ENCODE measurements at places on chromosomes 6 and 20. TPM values are rescaled to one million over a fixed set of nuclear protein-coding genes. Genes with fewer than 3 reads are reported as not detected.

DNA sequence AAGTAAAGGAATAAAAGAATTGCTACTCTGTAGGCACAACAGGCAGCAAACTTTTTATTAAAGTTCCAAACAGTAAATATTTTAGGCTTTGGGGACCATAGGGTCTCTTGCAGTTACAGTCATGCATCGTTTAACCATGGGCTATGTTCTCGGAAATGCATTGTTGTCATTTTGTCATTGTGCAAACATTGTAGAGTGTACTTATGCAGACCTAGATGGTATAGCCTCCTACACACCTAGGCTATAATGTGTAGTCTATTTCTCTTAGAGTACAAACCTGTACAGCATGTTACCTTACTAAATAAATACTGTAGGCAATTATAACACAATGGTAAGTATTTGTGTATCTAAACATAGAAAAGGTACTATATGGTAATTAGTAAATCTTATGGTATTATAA, 54.7 kb downstream of the CDS2 start:
- no peak overlapping the region for H3K27ac ChIP-seq
- no peaks in the 10 kb centered on the region for H3K27me3 ChIP-seq
- DNase-seq: no peak
- H3K4me1 ChIP-seq: peaks cover 8% of the 10 kb centered on the region
- no peaks in the 10 kb centered on the region for H3K36me3 ChIP-seq
- H3K4me3 ChIP-seq: no peak overlapping the region

- no peaks in the 10 kb centered on the region for H3K4me1 ChIP-seq
- no peak for DNase-seq
- no peaks in the 10 kb centered on the region for H3K27me3 ChIP-seq
- no peak overlapping the region for H3K4me3 ChIP-seq
Observed at GRCh38 chr6:6328451-6328850, 8.0 kb upstream of the F13A1 start.

DNA sequence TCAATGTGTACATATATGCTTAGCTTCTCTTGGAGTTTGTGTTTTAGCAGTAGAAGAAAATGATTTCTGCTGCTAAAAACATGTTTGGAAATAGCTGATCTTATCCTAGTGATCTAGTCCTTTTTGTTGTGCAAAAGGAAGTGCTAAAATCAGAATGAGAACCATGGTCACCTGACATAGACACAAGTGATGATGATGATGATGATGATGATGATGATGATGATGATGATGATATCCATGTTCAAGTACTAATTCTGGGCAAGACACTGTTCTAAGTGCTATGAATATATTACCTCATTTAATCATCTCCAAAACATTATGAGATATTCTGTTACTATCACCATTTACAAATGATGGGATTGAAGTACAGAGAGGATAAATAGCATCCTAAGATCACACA, 79.8 kb downstream of the ANKEF1 start:
- no peaks in the 10 kb centered on the region for H3K27me3 ChIP-seq
- H3K4me1 ChIP-seq: peaks cover 5% of the 10 kb centered on the region
- no peak overlapping the region for H3K4me3 ChIP-seq
- H3K27ac ChIP-seq: no peak overlapping the region
- no peak for DNase-seq

- H3K4me3 ChIP-seq: no peak overlapping the region
- H3K4me1 ChIP-seq: peaks cover 4% of the 10 kb centered on the region
- H3K36me3 ChIP-seq: no peaks in the 10 kb centered on the region
- H3K27me3 ChIP-seq: no peaks in the 10 kb centered on the region
Observed at GRCh38 chr20:48489046-48489463, 338.7 kb downstream of the PREX1 start.

DNA sequence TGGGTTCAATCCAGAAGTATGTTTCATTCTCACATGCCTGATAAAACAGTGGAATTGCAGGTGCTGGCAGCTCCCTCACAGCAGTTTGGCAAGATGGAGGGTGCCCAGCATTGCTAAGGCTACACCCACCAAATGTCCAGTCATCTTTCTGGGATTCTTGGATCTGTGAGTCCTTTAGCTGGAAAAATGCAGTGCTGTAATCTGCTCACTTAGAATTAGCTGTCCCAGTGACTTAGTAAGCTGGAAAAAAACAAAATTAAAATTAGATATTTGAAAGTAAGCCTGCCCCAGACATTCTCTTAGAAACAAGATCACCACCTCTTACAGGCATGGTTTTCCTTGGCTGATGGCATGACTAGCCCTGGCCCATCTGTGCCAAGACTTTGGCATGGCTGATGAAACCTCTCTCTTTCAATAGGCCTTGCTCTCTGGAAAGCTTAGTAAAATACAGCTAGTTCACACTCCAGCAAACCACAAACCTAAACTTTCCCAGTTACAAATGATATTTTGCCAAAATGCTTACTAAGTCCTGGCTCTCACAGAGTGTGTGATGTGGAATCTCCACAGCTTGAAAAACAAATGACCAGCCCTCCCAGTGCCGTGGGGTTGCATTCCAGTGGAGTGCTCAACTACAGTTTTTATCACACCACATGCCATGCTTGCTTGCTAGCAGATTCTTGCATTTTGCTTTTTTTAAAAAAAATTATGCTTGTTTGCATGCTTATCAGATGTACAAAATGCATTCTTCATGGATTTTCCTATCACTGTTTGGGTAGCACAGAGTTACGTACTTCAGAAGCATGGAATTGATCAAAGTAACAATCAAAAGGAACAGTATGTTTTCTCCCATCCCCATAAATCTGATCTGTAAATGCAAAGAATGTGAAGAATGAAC, 261.5 kb downstream of the EYA4 start:
- H3K4me3 ChIP-seq: no peak overlapping the region
- no peaks in the 10 kb centered on the region for H3K36me3 ChIP-seq
- DNase-seq: no peak
- H3K27ac ChIP-seq: no peak overlapping the region

- no peak overlapping the region for H3K4me3 ChIP-seq
- H3K36me3 ChIP-seq: no peaks in the 10 kb centered on the region
- H3K27ac ChIP-seq: no peak overlapping the region
- H3K27me3 ChIP-seq: no peaks in the 10 kb centered on the region
- no peak for DNase-seq
- H3K4me1 ChIP-seq: peaks cover 7% of the 10 kb centered on the region
Observed at GRCh38 chr20:10369723-10370090, 64.3 kb downstream of the MKKS start.

- no peaks in the 10 kb centered on the region for H3K27me3 ChIP-seq
- DNase-seq: no peak
- H3K4me3 ChIP-seq: no peak overlapping the region
- no peaks in the 10 kb centered on the region for H3K36me3 ChIP-seq
Observed at GRCh38 chr6:82711971-82712370, 348.4 kb downstream of the TPBG start.

- no peak overlapping the region for H3K4me3 ChIP-seq
- no peaks in the 10 kb centered on the region for H3K4me1 ChIP-seq
- DNase-seq: no peak
- H3K27ac ChIP-seq: no peak overlapping the region
Observed at GRCh38 chr6:110731196-110731595, 84.1 kb downstream of the CDK19 start.

DNA sequence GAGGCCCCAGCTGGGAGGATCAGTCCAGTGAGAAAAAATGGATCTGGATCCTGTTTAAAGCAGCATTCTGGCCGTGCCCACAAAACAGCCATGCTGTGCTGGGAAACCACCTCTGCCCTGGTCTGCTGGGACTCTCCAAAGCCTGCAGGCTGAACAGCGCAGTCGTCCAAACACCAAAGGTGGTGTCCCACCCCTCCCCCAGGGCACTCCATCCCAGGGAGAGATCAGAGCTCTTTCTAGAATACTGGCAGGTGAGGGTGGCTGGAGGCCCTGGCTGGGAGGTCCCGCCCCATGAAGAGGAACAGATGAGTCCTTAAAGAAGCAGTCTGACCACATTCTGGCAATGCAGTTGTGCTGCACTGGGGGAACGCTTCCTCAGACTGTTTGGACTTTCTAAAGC, 84.6 kb downstream of the MRAP2 start:
- no peaks in the 10 kb centered on the region for H3K27me3 ChIP-seq
- no peak overlapping the region for H3K27ac ChIP-seq
- no peaks in the 10 kb centered on the region for H3K36me3 ChIP-seq
- no peaks in the 10 kb centered on the region for H3K4me1 ChIP-seq
- no peak for DNase-seq
- no peak overlapping the region for H3K4me3 ChIP-seq

DNA sequence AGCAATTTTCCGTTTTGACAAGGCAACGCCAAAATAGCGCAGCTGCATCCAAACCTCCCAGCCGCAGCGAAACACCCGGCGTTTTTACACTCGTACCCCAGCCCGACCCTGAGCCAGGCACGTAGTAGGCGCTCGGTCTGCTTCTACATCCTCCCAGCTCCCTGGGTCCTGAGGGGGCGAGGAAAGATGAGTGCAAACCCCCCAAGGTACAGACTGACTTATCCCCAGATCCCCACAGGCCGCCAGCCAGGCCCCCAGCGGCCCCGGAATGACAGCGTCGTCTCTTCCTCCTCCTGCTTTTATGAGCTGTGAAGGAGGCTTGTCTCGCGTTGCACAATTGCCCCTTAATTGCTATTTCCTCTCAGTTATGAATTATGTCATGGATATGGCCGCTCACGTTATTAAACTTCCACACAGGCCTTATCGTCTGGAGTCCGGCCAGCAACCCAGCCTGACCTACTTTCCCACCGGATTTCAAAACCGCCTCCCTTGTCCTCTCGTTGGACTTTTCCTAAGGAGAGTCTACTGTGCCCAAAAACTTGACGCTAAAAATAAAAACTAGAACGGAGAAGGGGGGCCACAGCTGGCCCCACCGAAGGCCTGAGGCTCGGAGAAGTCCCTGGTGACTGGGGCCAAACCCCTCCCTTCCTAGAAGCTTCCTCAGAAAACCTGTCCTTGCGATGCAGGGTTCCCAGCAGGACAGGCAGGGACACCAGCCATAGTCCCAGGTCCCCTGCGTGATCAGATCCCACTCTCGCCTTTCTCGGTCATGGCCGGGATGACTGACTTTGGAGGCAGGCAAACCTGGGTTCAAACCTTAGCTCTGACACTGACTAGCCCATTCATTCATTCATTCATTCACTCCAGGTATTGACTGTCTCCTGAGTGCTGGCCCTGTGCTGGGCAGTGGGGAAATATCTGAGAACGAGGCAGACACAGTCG, 130.9 kb upstream of the PTPN1 start:
- no peaks in the 10 kb centered on the region for H3K36me3 ChIP-seq
- peaks cover 30% of the 10 kb centered on the region for H3K4me1 ChIP-seq
- peak overlapping the region; percentile 76 for H3K27ac ChIP-seq

DNA sequence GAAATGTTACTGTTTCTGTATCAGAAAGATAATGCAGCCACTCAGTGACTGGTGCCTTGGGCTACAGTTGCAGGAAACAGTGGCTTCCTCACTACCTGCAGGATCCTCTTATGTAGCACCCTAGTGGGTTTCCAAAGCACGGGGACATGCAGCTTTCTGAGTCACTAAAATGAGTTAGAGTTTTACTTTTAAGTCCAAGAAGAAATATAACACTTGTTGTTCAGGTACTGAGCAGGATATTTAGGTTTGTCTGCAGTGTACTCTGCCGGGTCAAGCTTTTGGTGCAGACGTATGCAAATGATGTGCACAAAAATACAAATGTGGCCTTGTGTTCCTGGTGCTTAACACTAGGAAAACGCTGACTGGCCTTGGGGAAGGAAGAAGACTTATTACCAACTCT, 22.0 kb downstream of the ACSS1 start:
- peak; percentile 47 for DNase-seq
- no peaks in the 10 kb centered on the region for H3K27me3 ChIP-seq
- peaks cover 98% of the 10 kb centered on the region for H3K4me1 ChIP-seq
- no peak overlapping the region for H3K4me3 ChIP-seq

- H3K4me3 ChIP-seq: no peak overlapping the region
- no peaks in the 10 kb centered on the region for H3K36me3 ChIP-seq
- H3K27ac ChIP-seq: no peak overlapping the region
- H3K27me3 ChIP-seq: no peaks in the 10 kb centered on the region
Observed at GRCh38 chr6:140670021-140670420, 1295.6 kb upstream of the CITED2 start.

GRCh38 chr6:119312875-119313338, 36.7 kb downstream of the MAN1A1 start:
- no peaks in the 10 kb centered on the region for H3K27me3 ChIP-seq
- H3K27ac ChIP-seq: no peak overlapping the region
- no peak for DNase-seq

- H3K36me3 ChIP-seq: no peaks in the 10 kb centered on the region
- no peak for DNase-seq
- H3K27ac ChIP-seq: no peak overlapping the region
- no peaks in the 10 kb centered on the region for H3K27me3 ChIP-seq
- H3K4me1 ChIP-seq: no peaks in the 10 kb centered on the region
- H3K4me3 ChIP-seq: no peak overlapping the region
Observed at GRCh38 chr20:57579898-57580447, 19.1 kb downstream of the PCK1 start.

- H3K4me3 ChIP-seq: no peak overlapping the region
- no peaks in the 10 kb centered on the region for H3K27me3 ChIP-seq
- no peaks in the 10 kb centered on the region for H3K4me1 ChIP-seq
- no peak for DNase-seq
- no peak overlapping the region for H3K27ac ChIP-seq
- no peaks in the 10 kb centered on the region for H3K36me3 ChIP-seq
Observed at GRCh38 chr6:43891072-43891870, 121.3 kb downstream of the VEGFA start.

- H3K4me1 ChIP-seq: peaks cover 7% of the 10 kb centered on the region
- no peak overlapping the region for H3K4me3 ChIP-seq
- H3K36me3 ChIP-seq: no peaks in the 10 kb centered on the region
Observed at GRCh38 chr20:33526769-33527168, 36.9 kb downstream of the CBFA2T2 start.

GABRR2 gene
- not detected for total RNA-seq

GJA1 gene
- 64.0 TPM for total RNA-seq

MUC22 gene
- total RNA-seq: 0.87 TPM

UBD gene
- not detected for total RNA-seq

SLC25A27 gene
- 81.8 TPM for total RNA-seq

BPIFB4 gene
- 1.1 TPM for total RNA-seq

XRN2 gene
- total RNA-seq: 55.4 TPM

RSPO4 gene
- total RNA-seq: 2.2 TPM

ECT2L gene
- total RNA-seq: 0.19 TPM

MUCL3 gene
- total RNA-seq: not detected

CLVS2 gene
- total RNA-seq: 0.19 TPM

C20orf141 gene
- total RNA-seq: 177 TPM

Data from testis (tissue), 5 donors.